ENCODE measurements at places on chromosomes 12 and 14.

DNA sequence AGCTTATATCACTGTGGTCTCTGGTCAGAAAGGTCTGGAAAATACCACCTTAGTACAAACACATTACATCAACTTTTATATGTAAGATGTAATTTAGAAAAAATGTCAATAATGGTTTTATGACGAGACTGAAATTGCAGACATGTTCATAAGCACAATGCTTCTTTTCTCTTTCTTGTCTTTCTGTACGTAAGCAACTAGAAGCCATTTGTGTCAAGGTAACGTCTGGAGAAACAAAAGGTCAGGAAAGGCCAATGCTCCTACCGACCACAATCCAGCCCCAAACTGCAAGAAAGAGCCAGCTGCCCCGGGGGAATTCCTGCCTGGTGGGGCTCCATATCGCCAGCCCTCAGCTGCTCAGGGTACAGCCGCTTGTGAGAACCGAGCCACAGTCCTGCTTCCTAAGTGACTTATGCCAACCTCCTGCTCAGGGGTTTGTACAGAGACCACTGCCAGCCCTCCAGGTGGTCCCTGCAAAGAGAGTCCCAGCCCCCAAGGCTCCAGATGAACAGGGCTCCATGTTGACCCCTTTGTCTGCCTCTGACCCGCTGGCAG lies 6.3 kb downstream of the ZNF839 start:
- DNase-seq: no peak

DNA sequence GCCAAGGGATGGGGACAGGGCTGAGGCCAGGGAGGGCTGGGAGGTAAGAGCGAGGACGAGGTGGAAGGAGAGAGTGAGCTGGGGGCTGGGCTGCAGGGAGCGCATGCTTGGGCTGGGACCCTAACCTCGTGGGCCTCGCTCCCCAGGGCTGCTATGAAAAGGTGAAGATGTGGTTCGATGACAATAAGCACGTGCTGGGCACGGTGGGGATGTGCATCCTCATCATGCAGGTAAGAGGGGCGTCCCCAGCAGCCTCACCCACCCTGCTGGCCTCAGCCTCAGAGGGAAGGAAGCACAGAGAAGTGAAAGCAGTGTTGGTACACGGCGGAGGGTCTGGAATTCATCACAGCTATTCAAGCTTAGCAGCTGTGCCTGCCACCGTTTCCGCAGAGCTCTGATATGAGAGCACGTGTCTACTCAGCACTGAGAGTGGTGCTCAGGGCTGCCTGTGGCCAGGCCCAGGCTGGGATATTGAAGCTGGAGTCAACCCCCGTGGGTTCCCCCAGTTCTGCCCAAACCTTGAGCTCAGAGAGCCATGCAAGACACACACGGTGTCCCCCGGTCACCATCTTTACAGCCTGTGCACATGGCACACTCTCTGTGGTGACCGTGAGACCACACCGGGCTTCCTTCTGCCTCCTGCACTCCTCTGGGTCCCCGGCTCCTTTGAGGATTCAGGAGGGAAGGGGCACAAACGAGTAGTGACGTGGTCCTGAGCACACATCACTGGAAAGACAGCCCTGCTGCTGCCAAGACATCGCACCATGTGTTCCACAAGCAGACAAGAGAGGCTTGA lies 204.6 kb downstream of the TSPAN9 start:
- no peak for DNase-seq

DNA sequence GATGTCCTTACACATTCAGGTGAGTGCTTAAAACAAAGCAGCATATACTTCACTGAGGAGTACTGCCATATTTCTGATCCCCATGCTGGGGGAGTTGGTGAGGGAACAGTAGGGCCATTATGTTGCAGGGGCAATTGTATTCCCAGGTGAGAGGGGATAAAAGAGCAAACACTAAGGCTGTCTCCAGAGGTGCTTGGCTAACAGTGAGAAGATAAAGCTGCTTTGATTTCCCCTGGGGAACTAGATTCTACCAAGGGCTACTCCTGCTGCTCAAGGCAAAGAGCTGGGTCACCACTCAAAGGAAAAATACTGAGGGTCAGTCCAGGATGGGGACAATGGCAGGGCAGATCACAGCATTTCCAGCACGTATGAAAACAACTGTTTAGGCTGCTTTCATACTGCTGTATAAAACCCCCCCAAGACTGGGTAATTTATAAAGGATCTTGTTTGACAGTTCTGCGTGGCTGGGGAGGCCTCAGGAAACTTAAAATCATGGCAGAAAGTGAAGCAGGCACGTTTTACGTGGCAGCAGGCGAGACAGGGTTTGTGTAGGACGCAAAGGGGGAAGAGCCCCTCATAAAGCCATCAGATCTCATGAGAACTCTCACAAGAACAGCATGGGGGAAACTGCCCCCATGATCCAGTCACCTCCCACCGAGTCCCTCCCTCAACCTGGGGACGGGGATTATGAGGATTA lies 47.8 kb upstream of the OR5AU1 start:
- DNase-seq: no peak

DNA sequence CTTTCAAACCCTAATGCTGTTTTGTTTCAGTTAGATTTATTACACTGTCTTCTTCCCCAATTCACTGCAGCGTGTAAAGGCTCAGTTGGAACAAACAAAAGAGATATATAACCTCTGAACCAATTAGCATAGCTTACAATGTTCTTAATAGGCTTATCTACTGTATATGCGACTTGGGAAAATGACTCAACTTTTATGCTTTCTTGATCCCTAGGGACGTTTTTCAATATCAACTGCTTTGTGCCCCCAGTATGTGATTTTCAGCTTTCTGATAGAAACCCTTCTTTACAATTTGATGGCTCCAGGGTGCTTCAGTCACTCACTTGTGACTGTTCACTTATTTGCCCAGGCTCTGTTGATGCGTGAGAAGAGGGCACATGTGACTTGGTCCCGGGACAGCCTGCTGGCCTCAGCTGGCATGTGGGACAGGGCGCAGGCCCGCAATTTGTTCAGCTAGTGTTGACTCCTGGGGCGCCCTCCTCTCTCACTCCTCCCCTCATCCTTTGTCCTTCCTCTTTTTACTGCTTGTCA lies 107.1 kb downstream of the TMTC2 start:
- DNase-seq: no peak

GRCh38 chr12:93098077-93098476 lies 169.0 kb upstream of the EEA1 start:
- DNase-seq: peak; percentile 85

GRCh38 chr14:93952829-93953228 lies 23.5 kb downstream of the ASB2 start:
- DNase-seq: no peak

- DNase-seq: no peak
Observed at GRCh38 chr12:19970821-19971220, 397.5 kb upstream of the PDE3A start.

DNA sequence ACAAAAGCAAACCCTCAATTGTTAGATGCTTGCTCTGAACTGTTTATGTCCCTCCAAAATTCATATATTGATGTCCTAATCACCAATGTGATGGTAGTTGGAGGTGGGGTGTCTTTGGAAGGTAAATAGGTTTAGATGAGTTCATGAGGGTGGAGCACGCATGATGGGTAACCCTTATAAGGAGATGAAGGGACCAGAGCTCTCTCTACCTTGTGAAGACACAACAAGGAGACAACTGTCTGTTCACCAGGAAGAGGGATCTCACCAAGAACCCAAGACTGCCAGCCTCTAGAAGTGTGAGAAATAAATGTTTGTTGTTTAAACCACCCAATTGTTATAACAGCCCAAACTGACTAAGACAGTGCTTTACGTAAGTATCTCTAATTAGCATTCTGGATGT lies 27.0 kb downstream of the DHRS2 start:
- no peak for DNase-seq

DNA sequence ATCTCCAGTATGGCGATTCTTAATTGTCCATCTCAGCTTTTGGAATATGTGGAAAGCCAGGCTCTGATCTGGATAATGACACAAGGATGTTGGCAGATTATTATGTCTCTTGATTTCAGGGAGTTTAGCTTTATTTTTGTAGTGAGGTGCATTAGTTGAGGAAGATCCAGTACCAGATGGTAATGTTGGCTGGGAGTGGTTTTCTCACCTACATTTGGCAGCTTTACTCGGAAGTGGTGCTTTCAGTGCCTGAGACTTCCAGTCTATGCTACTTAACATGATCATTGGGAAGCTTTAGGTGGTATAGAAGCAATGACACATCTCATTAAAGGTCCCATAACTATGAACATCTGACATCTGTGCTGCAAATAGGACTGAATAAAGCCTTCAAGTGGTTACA lies 7.5 kb downstream of the SLC15A5 start:
- DNase-seq: no peak

DNA sequence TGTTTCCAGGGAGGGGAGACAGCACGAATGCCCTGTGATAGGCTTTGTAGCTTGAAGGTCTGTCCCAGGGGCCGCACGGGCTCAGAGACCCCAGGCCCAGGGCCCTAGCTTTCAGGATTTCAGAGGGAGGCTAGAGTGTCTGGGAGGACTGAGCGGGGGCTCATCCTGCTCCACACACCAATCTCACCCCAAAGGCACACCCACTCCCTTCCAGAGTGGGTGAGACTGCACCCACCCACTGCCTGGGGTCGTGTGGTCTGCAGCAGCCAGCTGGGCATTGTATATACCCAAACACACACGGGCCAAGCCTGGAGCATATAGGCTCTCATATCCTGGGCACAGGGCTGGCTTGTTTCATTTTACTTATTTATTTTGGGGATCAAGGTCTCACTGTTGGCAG lies 5.8 kb upstream of the SLC25A47 start:
- DNase-seq: no peak

- no peak for DNase-seq
Observed at GRCh38 chr14:93183596-93184317, 940 bp downstream of the MOAP1 start.

- DNase-seq: no peak
Observed at GRCh38 chr14:74238974-74239847, at the start of gene VSX2. VSX2 (plus strand) TSS chr14:74239449; CDS start chr14:74239562, 113 bp downstream.

DNA sequence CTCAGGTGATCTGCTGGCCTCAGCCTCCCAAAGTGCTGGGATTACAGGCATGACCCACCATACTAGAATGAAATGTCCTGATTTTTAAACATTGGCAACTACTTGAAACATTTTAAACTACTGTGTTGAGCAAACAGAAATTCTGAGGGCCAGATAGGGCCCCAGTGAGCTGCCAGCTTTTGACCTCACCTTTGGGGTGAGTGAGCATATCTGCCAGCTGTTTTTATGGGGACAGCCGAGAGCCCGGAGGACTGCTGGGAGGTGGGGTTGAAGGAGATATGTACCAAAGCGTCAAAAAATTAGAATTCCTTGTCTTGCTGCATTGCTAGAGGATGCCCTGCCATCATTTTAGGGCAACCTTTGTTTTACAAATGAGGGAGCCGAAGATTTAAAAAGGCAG lies 2.7 kb downstream of the GSTZ1 start:
- no peak for DNase-seq

DNA sequence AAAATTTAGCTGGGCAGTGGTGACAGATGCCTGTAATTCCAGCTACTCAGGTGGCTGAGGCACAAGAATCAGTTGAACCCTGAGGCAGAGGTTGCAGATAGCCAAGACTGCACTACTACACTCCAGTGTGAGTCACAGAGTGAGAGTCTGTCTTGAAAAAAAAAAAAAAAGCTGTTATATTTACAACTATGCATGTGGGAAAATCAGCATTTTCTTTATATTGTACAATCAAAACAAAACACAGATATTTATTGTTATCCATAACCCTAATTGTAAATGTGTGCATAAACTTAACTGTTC lies 12.5 kb downstream of the C1R start:
- DNase-seq: no peak

DNA sequence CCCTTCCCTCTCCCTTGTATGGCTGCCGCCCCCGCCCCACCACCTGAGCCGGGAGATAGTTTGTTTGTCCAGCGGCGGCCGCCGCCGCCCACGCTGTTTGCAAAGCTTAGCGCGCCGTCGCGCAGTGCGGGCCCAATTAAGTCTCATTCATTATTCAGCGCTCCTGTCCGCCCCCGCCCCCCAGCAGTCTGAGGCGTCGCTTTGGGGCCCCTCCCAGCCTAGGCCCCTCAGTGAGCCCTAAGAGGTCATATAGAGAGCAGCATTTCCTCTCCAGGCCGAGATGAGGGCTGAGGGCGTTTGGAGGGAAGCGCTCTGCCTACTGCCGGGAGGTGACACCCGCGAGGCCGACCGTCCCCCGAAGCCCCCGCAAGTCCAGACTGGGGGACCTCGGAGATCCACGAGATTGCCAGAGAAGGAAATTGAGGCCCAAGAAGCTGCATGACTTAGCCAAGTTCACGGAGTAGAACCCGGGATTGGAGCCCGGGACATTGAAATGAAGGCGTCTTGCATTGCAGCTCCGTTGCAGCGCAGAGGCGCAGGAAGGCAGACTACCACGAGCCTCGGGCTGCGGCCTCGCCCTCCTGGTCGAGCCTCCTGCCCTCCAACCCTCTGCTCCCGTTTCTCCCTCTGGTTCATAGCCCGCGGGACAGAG lies at the start of gene DNAJC22:
Gene DNAJC22, plus strand, starts transcription at position 230 of the 652 bp plus-strand sequence. CDS start 1,985 bp downstream, outside the sequence.
- DNase-seq: no peak

GRCh38 chr14:68225321-68225720 lies 405.7 kb downstream of the RAD51B start:
- DNase-seq: no peak

GRCh38 chr12:92537290-92537960 lies 165.4 kb upstream of the PLEKHG7 start:
- no peak for DNase-seq

GRCh38 chr14:75724414-75725204 lies 63.6 kb downstream of the TTLL5 start:
- DNase-seq: no peak

- DNase-seq: no peak
Observed at GRCh38 chr12:24201258-24201970, 251.9 kb upstream of the SOX5 start.

DNA sequence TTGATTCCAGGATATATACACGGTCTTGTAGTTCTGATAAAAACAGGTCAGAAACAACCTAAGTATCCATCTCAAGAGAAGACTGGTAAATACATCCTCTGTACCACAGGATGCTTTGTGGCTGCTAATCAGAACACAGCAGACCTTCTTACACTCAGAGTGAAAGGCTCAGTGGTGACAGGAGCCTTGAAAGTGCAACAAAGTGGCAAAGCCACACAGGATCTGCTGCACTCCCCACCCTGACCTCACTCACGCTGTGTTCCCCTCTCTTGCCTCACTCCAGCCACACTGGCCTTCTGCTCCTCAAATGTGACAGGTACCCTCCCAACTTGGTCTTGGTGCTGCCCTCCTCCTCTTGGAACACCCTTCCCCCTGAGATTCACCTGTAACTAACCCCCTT lies 98.1 kb upstream of the GRIP1 start:
- peak; percentile 60 for DNase-seq

DNA sequence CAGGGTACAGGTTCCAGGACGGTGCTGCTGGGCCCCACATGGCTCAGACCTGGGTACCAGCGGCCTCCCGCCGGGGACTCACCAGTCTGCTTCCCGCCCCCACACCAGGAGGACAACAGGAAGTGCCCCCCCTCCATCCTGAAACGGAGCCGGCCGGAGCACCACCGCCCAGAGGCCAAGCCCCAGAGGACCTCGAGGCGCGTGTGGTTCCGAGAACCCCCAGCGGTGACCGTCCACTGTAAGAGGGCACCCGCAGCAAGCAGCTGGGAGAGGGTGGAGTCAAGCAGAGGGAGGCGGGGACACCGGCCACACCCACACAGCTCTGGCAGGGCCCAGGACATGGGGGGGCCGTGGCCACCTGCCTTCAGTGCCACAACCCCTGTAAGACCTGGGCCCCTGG lies 8.1 kb downstream of the C14orf180 start:
- no peak for DNase-seq

- no peak for DNase-seq
Observed at GRCh38 chr12:10243818-10244520, 31.3 kb downstream of the GABARAPL1 start.

GRCh38 chr12:68294251-68294650 lies 37.9 kb downstream of the MDM1 start:
- no peak for DNase-seq
